ENCODE measurements at places on chromosomes 7 and 10.

- no peak for DNase-seq
Observed at GRCh38 chr10:62527019-62527827, 153.1 kb downstream of the ZNF365 start.

- no peak for DNase-seq
Observed at GRCh38 chr7:139232904-139233303, 1.9 kb downstream of the UBN2 start.

GRCh38 chr7:65798111-65799075 is 74.5 kb upstream of the VKORC1L1 start:
- DNase-seq, result no peak

- DNase-seq, result no peak
Observed at GRCh38 chr7:18828994-18829857, 288.2 kb downstream of the TWIST1 start.

DNA sequence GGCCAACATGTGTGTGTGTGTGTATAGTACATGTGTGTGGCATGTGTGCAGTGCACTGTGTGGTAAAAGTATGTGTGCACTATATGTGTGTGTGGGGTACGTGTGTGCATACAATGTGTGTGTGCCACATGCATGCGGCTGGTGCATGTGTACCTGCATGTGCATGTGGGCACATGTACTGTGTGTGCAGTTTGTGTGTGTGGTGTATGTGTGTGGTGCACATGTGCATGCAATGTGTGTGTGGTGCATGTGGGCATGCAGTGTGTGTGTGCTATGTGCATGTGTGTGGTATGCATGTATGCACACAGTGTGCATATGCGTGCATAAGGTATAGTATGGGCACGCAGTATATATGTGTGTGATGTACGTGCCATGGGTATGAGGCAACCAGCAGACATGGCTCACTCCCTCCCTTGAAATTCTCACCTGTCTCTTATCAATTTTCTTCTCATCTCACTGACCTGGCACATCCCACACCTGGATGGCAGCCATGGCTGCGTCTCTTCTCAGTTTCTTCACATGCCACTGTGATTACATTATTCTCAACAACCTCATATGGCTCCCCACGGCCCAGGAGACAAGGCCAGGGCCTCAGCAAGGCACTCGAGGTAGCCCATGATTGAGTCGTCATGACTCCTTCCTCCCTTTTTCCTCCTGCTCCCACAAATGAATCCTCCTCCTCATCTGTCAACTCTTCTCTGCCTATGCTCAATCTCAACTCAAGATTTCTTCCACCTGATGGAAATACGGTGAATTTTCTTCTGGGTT is 57.0 kb downstream of the NUDCD3 start:
- no peak for DNase-seq

DNA sequence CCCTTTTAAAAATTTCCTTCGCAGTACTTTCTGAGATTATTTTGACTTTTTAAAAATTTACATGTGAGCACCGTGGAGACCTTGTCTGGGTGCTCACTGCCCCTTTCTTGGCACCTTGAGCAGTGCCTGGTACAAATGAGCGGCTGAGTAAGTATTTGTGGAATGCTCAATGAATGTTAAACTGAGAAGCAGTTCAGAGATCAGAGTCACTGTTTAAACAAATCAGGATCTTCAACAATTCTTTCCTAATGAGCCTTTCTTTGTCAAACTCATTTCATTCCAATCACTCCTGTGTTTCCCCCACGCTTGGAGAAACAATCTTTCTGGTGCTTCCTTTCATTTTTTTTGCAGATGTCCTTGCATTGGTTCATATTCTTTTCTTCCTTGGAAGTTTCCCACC is 611.3 kb upstream of the GALNT17 start:
- no peak for DNase-seq

DNA sequence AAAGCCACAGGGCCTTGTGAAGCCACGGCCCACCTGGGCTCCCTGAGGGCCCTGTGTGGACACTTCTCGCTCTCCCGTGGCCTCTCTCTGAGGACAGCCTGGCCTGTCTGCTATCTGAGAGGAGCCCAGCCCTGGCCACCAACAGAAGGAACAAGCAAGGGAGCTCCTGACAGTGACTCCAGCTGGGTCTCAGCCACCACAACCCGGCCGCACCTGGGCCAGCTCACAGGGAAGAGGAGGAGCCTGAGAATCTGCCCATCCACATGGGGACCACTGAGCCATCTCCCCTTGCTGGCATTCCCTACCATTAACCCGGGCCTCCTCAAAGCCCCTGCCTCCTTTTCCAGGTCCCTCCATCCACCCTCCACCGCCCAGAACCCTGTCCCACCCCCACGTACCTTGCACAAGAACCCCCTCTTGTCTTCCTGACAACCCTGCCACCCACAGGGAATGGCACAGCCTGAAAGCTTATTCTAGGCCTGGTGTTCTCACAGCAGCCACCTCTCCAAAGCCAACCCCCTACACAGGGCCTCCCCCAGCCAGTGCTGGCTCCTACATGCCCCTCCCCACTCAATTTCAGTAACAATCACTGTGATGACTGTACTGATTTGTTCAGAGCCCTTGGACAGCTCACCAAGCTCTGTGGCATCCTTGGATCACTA is 120.2 kb downstream of the GRID1 start:
- no peak for DNase-seq

GRCh38 chr7:37924491-37925041 is 4.1 kb downstream of the EPDR1 start:
- DNase-seq, result no peak

DNA sequence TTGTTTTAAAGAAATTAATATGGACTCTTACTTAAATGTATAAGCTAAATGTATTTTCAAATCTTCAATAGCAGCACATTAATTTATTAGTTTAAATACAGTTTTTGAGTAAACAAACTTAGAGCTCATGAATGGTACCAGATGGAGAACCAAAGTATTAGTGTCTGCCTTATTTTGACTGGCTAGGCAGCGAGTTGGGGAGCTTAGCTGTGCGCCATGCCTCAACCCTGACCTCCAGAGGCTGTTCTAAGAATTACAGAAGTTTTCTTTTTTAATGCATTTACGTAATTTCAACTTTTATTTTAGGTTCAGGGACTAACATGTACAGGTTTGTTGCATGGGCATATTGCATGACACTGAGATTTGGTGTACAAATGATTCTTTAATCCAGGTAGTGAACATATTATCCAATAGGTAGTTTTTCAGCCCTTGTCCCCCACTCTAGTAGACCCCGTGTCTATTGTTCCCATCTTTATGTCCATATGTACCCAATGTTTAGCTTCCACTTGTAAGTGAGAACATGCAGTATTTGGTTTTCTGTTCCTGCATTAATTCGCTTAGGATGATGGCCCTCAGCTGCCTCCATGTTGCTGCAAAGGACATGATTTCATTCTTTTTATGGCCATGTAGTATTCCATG is 166.8 kb downstream of the IQUB start:
- DNase-seq, result peak; percentile 57

DNA sequence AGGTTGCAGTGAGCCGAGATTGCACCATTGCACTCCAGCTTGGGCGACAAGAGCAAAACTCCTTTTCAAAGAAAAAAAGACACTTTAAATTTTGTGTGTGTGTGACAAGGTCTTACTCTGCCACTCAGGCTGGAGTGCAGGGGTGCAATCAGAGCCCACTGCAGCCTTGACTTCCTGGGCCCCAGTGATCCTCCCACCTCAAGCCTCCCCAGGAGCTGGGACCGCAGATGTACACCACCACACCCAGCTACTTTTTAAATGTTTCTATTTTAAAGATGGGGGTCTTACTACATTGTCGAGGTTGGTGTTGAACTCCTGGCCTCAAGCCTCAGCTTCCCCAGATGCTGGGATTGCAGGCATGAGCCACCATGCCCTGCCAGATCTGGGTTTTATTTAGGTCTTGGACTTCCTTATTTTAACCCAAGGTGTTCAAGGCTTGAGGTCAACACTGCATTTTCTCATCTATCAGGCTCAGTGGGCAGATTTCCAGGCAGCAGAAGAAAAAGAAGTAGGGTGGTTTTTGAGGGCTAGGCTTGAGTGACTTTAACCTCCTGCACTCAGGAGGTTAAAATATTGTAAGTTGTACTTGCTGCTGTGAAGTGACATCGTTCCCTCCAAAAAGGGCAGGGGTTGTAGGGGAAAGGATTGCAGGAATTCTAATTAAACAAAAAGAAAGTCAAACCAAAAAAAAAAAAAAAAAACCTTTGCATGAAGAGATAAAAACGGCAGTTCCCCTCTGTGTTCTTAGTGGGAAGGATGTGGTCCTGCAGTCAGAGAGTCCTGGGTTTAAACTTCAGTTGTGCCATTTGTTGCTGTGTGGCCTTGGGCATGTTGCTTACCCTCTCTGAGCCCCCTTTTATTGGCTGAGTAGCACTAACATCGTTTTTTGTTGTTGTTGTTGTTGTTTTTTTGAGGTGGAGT is 71.5 kb downstream of the CARD11 start:
- no peak for DNase-seq

GRCh38 chr10:129968020-129968852 is 4.2 kb upstream of the EBF3 start:
- no peak for DNase-seq

DNA sequence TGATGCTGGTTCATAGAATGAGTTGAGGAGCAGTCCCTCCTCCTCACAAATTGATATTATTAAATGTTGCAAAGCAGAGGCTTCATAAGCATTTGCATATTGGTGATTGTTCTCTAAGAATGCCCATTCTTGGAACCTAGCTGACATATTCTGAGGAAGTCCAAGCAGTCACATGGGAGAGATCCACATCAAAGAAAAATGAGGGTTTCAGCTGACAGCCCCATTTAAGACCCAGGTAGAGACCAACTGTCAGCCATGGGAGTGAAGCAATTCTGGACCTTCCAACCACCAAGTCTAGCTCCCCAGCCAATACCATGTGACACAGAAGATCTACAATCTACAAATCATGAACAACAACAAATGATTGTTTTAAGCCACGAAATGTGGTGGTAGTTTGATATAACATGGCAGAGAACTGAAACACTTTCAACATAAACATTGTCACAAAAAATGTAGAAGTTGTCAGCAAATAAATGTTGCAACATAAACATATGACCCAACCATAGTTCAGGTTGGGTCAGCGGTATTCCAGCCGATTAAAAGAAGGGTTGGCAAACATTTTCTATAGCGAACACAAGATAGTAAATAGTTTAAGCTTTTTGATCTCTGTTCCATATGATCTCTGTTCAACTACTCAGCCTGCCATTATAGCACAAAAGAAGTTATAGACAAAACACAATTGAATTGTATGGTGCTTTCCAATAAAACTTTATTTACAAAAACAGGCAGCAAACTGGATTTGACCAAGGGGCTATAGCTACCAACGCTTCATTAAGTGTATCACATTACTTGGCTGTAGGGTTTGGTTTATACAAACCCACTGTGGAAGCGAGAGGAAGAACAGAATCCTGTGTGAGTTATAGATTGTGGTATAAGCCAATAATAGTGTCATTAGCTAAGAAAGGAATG is 41.4 kb upstream of the MPP7 start:
- no peak for DNase-seq

DNA sequence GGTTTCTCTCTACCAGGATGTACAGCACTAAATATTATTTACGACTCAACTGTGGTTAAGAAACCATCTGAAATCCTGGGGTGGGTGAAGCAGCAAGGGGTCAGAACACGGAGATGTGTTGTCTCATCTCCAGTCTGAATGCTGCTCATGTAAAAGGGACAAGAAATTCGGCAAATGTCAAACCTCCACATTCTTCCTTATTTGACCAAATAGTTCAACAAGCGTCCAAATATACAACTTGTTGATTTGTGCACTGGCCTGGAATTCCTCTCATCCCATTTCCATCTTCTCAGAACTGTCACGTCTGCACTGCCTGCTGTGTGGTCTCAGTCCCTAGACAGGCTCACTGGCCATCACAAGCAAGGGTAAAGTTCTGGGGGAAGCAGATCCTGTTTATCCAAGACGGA is 520.0 kb downstream of the PARD3 start:
- DNase-seq, result no peak

GRCh38 chr7:140902303-140902953 is 22.3 kb downstream of the BRAF start:
- no peak for DNase-seq

- no peak for DNase-seq
Observed at GRCh38 chr7:133778472-133778871, 348.7 kb upstream of the LRGUK start.

DNA sequence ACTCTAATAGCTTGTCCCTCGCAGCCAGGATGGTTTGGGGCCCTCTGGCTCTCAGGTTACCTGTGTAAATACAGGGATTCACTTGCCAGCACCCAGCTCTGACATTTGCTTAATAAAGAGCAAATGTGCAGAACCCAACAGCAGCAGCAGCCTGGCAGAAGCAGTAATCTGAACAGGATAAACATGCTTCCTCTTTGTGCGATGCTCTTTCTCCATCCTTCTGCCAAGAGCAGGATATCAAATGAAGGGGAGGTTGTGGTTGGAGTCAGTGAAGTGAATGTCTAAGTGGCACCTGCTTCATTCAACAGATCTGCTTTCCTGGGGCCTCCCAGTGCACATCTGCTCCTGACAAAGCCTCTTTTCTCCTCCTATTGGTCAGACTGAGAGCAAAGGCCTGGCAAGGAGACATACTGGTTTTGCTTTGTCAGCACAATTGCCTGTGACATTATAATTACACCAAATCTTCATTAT is 130.3 kb downstream of the NRF1 start:
- peak; percentile 97 for DNase-seq

GRCh38 chr10:82924711-82925110 is 1049.7 kb downstream of the NRG3 start:
- no peak for DNase-seq

All from NCI-H1092 (cell line).